ENCODE measurements at places on chromosomes 2 and 18.

GRCh38 chr2:236529606-236530005 lies 40.0 kb upstream of the ACKR3 start:
- no peak for DNase-seq

DNA sequence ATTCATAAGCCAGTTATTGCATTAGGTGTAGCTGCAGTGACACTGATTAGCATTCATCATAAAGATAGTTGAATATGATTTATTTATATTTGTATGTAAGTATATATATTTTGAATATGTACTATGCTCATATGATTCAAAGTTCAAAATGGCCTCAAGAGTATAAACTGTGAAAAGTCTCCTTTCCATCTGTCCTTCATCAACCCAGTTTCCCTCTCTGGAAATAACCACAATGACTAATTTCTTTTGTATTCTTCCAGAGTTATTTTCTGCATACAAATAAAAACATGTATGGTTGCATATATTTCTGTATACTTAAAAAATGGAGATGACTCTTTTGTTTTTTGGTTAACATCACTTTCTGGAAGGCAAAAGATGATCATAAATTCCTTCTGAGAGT lies 95.2 kb downstream of the CAMKMT start:
- DNase-seq = no peak

DNA sequence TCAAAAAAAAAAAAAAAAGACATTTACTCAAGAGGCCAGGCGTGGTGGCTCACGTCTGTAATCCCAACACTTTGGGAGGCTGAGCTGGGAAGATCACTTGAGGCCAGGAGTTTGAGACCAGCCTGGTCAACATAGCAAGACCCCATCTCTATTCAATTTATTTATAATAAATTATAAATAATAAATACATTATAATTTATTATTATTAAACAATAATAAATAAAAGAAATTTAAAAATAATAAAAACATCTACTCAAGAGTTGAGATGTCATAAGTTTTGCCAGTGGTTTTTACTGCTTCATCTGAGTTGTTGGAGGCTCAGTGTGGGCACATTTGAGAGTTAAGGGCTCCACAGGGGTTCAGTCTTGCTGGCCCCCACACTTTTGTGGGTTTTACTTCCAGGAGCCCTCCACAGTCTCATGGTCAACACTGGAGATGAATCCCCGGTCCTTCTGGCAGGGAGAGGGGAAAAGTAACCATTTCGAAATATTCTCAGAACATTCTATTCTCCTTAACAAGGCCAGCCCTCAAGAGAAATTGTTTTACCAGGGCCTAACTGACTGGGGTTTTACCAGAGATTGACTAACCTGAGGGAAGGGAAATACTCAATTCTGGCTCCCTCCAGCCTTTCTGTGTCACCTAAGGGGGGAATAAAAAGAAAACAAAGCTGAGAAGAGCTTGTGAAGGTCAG lies 51.6 kb upstream of the NCOA1 start:
- no peak for DNase-seq

DNA sequence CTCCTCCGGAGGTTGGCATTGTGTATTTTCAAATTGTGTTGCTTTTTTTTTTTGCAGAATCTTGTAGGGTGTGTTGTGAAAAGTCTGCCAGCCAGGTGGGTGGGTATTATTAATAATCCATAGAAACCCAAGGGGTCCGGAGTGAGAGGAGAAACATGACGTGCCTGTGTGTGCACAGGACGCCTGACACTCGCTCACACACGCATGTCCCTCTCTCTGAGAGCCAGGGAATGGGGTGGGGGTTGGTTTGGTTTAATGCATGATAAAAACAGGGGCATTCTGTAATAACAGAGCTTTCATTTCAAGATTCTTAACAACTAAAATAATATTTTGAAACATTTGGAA lies 224.8 kb downstream of the FAM210A start:
- no peak for DNase-seq

GRCh38 chr2:242085941-242086621 lies 216.6 kb downstream of the RTP5 start:
- no peak for DNase-seq

- DNase-seq = no peak
Observed at GRCh38 chr2:240635121-240635997, 10.1 kb downstream of the GPR35 start.

DNA sequence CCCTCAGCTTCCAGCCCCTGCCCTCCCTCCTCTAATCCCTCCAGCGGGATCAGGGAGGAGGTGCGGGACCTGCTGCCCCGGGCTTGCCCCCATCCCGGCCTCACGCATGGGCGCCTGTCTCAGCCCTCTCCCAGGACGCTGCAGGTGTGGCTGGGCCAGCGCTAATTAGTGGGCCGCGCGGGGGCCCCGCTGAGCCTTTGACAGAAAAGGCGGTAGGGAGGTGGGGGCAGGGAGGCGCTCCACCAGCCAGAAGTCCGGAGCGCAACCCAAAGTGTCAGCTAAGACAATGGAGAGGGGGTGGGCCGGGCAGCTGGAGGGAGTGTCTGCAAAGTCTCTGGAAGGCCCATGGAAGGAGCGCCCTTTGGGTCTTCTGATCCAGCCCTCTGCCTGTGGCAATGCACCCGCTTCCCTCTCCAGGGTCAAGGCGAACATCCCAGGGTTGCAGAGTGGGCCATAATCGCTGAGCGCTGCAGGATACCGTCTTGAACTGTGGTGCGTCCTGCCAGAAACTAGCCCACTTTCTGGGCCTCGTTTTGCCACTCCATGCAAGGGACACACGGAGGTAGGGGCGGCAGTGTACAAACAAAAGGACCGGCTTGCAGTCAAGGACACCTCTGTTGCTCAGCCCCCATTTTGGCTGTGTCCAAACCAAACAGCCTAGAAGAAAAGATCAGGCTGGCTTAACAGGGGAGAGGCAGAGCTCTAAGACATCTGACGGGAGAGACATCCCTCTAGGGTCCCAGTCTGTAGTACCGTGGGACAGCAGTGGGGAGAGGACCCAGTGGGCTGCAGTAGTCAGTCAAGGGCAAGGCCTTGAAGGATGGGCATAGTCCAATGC lies 3.5 kb downstream of the ATP6V1B1 start:
- DNase-seq = no peak

GRCh38 chr2:212892193-212892592 lies 259.2 kb downstream of the IKZF2 start:
- peak; percentile 8 for DNase-seq

GRCh38 chr2:213129311-213129710 lies 22.1 kb downstream of the IKZF2 start:
- no peak for DNase-seq

DNA sequence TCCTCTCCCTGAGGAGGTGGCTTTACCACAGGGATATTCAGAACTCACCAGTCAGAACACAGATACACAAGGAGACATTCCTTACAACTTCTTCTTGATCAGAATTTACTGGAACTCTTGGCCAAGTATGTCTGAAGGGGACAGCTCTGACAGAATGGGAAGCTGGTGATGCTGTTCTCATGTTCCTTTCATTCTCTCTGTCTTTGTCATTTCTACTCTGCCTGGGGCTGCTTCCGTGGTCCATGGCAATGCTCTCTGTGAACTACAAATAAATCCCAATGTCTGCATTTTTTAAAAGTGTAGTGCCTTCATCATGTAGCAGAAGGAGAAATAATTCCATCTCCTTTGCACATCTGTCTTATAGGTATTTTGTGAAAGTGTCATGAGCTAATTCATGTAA lies 730.3 kb downstream of the CNTNAP5 start:
- DNase-seq = no peak

GRCh38 chr2:65536596-65536995 lies 104.2 kb upstream of the SPRED2 start:
- DNase-seq = no peak

GRCh38 chr2:241659150-241659739 lies 21.8 kb downstream of the ATG4B start:
- DNase-seq = peak; percentile 73

GRCh38 chr2:38835015-38835601 lies 40.6 kb downstream of the DHX57 start:
- DNase-seq = peak; percentile 53

DNA sequence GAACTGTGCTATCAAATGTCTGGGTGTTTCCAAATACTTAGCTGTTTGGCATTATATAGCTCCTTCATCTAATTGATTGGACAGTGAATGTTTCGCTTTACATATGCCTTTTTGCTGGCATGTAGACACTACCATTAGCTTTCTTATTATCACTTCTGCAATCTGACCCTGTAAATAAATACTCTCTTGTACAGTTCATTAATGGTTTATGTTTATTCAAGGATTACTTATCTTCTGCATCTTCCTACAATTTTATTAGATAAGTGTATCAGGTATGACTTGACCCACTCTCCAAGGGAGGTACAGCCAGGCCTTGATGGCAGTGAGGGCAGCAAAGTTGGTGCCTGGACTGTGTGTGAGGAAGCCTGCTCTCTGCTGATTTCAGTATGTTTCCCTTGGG lies 614.1 kb upstream of the SETBP1 start:
- peak; percentile 38 for DNase-seq

DNA sequence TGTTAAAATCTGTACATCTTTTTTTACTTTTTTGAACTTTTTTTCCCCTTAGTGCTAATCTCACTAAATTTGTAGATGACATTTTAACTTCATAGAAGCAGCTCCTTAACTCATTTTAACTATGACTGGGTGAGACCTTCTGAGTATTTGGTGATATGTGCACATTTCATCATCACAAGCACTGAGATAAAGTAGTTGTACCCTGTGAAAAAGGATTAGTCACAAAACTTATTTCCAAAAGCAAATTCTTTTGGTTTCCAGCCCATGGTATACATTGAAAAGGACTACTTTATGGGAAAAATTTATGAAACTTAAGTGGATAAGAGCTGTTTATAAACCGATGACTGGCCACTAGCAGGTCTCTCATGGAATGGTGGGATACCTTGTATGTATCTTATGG lies 581.5 kb downstream of the PLCL1 start:
- no peak for DNase-seq

- DNase-seq = no peak
Observed at GRCh38 chr18:57630754-57631595, 9.3 kb upstream of the NARS1 start.

- no peak for DNase-seq
Observed at GRCh38 chr18:64202863-64203262, 54.0 kb upstream of the LINC00305 start.

- no peak for DNase-seq
Observed at GRCh38 chr2:216416571-216417307, 4.5 kb downstream of the SMARCAL1 start.

- peak; percentile 61 for DNase-seq
Observed at GRCh38 chr2:189835855-189836558, 51.8 kb downstream of the PMS1 start.

- DNase-seq = peak; percentile 93
Observed at GRCh38 chr18:59783138-59783537, 85.9 kb upstream of the CCBE1 start.

GRCh38 chr2:28662468-28663181 lies 89.0 kb upstream of the PPP1CB start:
- DNase-seq = no peak

GRCh38 chr2:122795763-122796162 lies 1040.3 kb downstream of the TSN start:
- DNase-seq = no peak

GRCh38 chr2:225471482-225471881 lies 72.0 kb downstream of the NYAP2 start:
- DNase-seq = peak; percentile 79

Data from DMS53 (cell line).